ENCODE measurements at places on chromosomes 2 and 18.

DNA sequence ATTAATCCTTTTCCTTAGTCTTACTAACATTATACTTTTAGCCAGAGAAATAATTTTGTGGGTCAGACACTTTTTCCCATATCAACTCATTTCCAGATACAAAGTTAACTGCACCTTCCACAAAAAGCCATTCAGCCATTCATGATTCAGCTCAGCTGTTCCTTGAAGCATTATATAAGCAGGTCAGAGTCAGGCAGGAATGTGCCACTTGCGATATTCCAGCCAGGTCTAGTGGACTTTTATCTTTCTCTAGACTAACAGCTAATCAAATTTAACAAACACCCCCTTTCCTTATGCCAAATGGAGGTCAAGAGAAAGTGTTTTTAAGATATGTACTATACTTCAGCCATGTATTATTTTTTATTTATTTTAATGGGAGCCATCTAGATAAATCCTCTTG, 75.6 kb upstream of the EPB41L3 start:
- no peak for DNase-seq

GRCh38 chr2:68800517-68800916, 65.9 kb downstream of the ARHGAP25 start:
- DNase-seq: no peak

DNA sequence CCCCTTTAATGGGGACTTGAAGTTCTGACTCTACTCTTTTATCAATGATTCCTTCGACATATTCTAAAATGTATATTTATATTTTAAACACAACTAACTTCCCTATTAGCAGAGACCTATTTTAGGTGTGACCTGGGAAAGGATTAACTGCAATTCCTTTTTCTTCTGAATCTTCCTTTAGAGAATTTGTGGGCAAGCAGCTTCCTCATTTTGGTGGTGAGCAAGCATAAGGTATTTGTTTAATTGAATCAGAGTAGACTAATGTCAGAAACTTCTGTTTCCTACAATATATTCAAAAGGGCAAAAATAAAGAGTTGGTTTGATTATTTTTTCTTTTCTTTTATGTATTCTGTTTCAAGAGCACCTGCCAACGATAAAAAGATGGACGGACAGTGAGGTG, 237.0 kb downstream of the IKZF2 start:
- peak; percentile 55 for DNase-seq

GRCh38 chr2:37654932-37655841, 16.3 kb downstream of the CDC42EP3 start:
- no peak for DNase-seq

DNA sequence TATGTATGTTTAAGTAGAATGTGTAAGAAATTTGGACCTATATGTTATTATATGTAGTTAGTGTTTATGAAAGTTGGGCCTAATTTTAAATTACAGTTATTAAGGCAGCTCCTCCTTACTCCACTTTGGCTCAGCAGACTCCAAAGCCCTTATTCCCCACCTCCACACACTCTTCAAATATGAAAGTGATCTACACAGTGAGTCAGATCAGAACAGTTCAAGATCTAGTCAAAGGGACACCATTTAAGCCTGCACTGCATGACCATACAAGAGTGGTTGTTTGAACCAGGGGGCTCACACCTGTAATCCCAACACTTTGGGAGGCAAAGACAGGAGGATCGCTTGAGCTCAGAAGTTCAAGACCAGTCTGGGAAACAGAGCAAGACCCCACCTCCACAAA, 21.2 kb upstream of the PMAIP1 start:
- DNase-seq: no peak

DNA sequence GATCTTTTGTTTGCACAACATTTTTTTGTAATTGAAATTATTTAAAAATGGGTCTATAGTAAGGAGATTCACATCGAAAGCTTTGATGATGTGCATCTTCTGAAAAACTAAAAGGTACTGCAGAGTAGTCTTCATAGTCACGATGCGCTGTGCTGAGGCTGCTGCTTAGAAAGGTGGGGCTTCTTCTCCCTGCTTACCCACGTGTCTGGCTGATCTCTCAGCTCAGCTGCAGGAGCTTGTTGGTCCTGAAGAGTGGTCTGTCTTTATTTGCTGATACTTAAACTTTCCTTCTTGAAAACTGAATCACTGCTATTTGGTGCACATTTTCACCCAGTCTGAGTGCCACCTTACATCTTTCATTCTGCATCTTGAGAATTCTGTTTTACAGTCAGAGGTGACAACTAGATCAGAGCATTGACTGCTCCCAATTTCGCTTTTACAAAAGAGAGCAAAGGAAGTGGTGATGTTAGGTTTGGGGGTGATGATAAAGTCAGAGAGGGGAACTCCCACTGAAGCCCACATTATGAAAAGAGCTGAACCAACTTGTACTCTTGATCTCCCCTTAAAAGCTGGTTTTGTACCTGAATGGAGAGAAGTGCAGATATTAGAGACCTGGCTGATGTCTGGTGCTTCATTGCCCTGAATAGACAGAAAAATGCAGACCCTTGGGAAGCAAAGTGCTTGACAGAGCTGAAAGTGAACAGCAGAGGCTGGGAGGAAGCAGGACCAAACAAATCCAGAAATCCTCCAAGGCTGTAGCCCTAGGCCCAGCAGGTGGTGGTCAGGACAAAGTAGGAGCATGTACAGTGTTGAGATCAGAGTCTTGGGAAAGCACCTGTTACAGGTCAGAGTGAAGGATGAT, 984.5 kb downstream of the TSN start:
- DNase-seq: no peak

DNA sequence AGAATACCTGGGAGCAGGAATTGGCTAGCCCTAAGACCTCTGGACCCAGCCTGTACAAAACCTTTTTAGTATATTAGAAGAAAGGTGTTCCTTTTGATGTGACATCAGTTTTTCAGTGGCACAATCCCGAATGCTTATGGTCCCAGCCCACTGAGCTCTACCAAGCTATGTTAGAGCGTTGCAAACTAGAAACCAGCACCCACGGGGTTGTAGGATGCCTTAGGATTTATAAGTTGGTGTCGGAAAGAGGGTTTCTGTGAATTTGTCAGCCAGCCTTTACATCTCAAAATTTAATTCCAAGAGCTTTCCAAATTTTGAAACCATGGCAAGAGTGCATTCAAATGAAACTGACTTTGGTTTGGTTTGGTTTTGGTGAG, 499 bp upstream of the LMAN1 start:
- DNase-seq: no peak

- DNase-seq: no peak
These were observed 72.2 kb downstream of the MAP2 start for GRCh38 chr2:209495855-209496585.

All from AML-193 (cell line).